Stimulated activated CD8-positive, alpha-beta memory T cell treated with anti-CD3 and anti-CD28 coated beads, Interleukin-7, amount 100 ng/mL, for 1 hour (primary cell): ENCODE measurements at places on chromosomes 3 and 15.

DNA sequence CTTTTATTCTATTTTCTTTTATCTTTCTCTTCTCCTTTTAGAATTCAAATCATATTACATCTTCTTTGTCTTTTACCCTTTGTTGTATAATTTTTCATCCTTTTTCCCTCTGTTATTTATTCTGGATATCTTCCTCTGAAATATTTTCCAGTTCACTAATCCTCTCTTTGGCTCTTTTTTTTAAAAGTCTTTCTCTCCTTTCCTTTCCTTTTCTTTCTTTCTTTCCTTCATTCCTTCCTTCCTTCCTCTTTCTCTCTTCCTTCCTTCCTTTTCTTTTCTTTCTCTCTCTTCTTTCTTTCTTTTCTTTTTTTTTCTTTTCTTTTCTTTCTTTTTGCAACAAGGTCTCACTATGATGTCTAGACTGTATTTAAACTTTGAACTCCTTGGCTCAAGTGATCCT is 9.3 kb downstream of the SUSD5 start:
- no peak for DNase-seq

- no peak for DNase-seq
Observed at GRCh38 chr3:117510396-117510795, 800.8 kb downstream of the TUSC7 start.

DNA sequence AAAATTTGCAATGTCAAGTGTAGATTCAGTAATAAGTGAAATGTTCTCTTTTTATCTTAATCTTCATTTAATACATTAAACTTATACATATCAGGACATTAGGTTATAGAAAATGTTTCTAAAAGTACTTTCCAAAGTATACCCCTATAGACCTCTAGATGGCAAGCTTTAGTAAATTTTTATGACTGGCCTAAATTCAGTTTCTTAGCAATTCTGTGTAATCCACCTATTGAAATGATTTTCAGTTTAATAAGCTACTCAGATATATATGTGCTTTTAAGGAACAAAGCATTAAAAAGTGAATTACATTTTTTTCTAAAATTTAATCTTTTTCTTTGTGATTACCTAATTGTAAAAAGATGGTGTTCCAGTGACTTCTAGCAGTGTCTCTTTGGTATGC is 342.2 kb downstream of the GBE1 start:
- no peak for DNase-seq

DNA sequence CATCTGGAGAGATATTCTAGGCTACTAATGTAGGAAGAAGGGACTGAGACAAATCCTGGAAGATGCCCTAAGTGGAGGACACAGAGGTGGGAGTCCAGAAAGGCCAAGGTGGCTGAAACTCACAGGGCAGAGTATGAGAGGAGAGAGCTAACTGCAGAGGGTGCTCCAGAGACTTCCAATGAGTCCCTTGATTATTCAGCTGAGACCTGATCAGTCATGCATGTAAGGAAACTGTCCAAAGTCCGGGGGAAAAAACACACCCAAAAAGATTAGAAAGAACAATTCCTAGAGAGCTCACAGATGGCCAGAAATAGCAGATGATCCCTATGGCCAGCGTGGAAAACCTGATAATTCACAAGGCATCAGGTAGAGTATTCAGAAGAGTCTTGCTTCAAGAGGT is 18.7 kb upstream of the FOXP1 start:
- DNase-seq, result no peak

DNA sequence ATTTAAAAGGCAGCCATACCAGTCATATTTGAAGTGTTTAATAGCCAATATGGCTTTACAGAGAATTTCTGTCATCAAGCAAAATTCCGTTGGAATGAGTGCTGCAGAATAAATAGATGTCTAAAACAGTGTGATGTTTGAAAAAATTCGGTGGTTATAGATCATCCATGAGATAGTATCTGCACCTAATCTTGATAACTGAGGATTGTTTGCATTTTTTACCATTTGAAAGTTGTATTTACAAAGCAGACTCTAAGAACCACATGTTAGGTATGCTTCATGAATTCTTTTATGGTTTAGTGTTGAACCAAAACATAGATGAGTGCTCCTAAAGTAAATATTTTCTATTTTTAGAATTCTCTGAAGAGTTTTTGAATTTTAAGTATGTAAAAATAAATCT is 476.1 kb downstream of the NAALADL2 start:
- no peak for DNase-seq

DNA sequence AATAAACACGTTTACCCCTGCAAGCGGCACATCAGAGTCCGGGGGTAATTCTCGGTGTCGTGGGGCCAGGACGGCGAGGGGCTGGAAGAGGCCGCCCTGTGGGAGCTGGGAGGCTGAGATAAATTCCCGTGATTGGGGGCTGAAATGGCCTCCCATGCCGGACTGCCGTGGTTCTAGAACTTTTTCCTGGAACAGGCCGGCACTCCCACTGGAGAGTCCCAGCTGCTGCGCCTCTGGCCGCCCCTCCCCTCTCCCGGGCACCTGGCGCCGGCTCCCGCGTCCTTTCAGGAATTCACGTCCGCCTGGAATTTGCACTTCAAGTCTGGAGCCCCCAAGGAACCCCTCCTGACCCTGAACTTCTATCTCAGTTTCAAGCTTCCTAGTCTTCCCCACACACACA is 10.8 kb upstream of the LRRC2 start:
- DNase-seq, result no peak

DNA sequence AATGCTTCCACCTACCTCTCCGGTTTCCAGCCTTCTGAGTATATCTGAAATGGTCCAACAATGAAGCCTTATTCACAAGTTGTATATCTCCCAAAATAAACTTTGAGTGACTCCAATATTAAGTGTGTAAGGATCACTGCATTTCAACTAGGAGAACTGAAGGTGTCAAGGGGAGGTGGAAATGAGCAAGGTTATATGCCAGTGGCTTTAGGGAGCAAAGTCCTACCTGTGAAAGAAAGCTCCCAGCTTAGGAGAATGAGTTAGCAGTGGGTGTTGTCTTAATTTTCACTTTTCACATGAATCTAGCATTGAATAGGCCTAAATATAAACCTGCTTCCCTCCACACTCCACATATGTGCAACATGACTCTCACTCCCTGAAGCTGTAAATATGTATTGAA is 29.0 kb downstream of the LMCD1 start:
- DNase-seq, result no peak

DNA sequence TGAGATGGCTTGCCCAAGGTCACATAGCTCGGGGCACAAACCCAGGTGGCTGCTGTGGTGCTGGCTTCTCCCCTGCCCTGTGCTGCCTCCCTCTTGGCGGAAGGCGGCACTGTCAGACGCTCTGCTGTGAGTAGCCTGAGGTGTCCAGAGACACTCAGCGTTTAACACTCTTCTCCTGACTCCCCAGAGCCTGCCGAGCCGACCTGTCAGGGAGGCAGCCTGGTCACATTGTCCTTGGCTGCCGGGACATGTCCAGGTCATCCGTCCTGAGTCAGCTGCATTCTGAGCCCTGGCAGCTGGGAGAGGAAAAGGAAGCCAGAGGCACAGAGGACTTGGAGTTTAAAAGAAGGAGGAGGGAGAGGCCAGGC is 4.7 kb downstream of the LMAN1L start:
- DNase-seq, result no peak

- DNase-seq, result no peak
Observed at GRCh38 chr3:53816425-53816824, 29.8 kb downstream of the CHDH start.

DNA sequence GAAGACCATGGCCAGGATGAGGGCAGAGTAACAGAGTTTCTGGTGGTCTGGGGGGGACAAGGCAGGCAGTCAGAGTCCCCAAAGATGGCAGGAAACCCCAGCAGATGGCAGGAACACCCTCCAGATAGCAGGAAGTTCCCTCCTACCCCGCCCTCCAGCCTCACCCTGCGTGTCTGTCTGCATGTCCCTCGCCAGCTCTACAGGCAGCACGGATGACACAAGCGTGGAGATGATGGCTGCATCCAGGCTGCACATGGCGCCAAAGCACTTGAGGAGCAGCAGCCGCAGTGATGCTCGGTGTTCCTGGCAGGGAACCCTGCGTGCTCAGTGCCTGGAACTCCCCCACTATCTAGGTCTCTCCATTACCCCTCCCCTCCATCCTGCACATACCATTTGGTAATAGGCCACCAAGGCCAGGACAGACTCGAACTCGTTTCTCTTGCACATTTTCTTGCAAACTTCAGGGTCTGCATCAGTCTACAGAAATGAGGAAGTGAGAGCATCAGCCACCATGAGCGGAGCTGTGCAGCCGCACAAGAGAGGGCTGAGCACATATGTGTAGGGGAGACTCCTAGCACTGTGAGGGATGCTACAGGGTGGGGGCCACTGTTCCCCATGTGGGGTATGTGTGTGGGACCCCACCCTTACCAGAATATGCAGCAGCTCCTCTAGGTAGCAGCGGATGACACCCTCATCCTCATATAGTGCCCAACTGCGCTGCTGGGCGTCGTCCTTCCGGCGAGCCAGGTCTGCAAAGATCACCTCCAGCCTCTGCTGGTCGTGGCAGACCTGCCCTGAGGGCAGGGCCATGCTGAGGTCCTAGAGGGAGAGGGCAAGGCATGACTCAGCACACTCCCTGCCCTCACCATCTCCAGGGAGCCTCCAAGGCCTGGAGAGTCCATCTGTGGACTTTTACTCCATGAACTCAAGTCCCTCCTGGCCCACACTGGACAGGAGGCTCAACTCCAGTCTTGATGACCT is 6.0 kb downstream of the NCKIPSD start:
- DNase-seq, result no peak

- no peak for DNase-seq
Observed at GRCh38 chr15:57343498-57343897, 32.8 kb upstream of the CGNL1 start.

- DNase-seq, result no peak
Observed at GRCh38 chr3:172786036-172786435, 35.5 kb downstream of the ECT2 start.

DNA sequence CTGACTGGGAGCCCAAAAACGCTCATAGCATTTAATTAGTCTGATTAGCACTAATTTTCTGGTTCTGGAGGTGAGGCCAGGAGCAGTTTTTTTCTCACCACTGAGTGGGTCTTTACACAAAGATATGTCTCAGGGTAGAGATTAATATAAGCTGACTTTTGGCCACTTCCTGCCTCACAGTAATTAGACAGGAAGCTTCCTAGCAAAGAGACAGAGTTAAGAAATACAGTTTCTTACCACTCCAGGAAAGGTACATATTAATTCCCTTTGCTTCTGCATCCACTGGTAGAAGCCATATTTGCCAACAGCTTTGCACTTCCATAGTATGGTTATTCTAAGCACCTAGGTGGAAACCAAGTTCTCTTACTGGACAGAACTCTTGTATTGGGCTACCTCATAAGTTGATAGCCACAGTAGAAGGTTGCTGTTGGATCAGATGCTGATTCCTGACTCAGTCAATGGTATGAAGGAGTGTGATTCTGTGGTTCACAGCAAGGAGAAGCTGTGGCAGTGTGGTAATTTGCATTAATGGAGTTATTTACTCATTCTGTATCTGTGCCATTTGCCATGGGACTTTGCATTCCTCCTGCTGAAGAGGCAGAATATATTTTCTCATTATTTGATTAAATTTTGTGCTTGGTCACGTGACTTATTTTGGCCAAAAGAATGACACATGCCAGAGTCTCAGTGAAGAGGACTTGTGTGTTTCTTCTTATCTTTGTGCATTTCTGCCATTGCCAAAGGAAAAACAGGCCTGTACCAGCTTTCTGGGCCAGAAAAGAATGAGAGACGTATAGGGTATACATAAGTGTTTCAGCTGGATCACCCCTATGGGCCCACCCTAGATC is 17.5 kb upstream of the ZBTB20 start:
- no peak for DNase-seq

GRCh38 chr3:191345334-191345733 is 15.0 kb upstream of the UTS2B start:
- no peak for DNase-seq

DNA sequence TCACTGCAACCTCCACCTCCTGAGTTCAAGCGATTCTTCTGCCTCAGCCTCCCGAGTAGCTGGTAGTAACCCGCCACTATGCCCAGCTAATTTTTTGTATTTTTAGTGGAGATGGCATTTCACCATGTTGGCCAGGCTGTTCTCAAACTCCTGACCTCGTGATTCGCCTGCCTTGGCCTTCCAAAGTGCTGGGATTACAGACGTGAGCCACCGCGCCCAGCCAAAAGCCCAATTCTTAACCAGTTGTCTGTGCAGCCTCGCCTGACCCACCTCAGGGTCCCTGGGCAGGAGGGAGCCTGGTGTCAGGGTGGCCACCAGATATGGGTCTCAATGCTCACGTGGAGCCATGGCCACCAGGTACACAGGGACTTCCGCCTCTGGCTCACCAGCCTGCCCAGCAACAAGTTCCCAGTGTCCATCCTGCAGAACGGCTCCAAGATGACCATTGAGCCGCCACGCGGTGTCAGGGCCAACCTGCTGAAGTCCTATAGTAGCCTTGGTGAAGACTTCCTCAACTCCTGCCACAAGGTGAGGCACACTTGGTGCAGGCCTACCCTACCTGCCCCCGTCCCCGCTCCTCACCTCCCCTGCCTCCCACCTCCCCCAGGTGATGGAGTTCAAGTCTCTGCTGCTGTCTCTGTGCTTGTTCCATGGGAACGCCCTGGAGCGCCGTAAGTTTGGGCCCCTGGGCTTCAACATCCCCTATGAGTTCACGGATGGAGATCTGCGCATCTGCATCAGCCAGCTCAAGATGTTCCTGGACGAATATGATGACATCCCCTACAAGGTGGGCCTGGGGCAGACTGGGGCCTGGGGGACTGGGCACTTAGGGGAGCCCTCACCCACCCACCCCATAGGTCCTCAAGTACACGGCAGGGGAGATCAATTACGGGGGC is 48.6 kb downstream of the SEMA3G start:
- no peak for DNase-seq

- no peak for DNase-seq
Observed at GRCh38 chr15:75989045-75989444, 23.2 kb downstream of the NRG4 start.

- no peak for DNase-seq
Observed at GRCh38 chr3:105140899-105141367, 225.8 kb upstream of the ALCAM start.

DNA sequence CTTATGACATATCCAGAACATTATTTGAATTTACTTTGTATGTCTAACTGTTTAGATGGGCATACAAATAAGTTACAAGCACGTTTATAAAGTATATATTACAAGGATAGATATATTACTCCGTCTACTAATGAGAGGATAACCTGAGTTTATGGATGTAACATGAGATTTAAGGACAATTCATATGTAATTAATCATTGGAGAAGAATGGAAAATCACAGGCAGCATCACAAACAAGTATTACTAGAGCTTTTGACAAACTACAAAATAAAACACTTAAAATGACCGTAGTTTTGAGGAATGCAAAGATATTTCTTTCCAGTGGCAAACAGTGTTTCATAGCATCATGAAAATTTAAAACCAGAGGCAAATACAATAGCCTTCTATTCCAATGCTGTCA is 113.8 kb downstream of the ROBO1 start:
- no peak for DNase-seq

GRCh38 chr3:135655328-135655727 is 310.2 kb upstream of the PPP2R3A start:
- no peak for DNase-seq

DNA sequence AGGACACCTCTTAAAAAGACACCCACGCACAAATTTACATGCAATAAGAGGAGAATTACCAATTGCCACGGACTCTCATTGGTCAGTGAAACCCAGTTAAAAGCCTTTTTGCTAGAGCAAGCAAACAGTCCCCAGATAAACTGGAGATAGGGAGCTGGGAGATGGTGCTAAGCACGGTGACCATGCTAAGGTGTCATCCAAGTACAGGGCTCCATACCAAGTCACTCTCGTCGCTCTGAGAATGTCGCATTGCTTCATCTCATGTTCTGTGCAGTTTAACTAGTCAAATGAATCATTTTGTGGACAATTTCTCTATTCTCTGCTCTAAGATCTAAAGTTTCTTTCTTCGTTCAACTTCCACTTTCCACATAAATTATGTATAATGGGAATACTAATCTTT is 581.9 kb downstream of the AGBL1 start:
- DNase-seq, result no peak
